ENCODE measurements at places on chromosomes 12 and 14.

GRCh38 chr12:28089338-28089737 lies 100.9 kb upstream of the CCDC91 start:
- peak; percentile 48 for DNase-seq

DNA sequence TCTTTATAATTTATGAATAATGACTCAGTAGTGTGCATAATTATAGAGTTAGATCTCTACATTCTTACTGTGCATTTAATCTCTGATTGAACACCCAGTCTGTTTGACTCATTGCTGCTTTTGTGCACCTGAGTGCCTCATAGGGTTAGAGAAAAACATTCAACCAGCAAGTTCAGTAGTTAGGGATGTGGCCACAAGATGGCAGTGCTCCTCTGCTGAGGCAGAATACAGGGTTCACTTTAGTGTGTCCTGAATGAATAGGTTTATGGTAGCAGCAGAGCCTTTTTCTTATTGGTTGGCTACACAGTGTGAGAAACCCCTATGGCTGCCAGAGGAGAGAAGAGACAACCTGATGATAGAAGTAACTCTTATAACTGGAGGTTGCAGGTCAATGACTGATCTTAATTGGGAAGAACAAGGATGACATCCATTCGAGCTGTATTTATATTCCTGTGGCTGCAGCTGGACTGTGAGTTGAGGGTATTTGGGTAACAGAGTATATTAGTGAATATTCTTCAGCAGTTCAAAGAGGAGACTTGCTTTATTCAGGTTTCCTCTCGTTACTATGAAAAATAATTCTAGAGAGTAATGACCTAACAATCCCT lies 194.9 kb upstream of the OR4E1 start:
- DNase-seq: peak; percentile 12

DNA sequence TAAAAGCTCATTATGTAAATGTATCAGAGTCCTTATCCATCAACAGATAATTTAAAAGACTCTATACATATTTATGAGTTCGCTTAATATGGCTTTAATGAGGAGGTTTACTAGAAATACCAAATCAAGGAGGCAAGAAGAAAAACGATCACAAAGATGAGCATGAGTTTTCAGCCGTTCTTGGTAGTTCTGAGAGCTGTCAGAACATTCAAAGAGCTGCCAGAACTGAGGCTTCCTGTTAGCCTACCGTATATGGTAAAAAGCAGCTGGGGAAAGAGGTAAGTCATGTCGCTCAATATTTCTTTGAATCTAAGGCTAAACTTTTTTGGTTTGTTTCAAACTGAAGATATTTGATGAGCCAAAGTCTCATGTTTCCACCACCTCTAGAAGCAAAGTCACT lies 115.3 kb upstream of the PLXNC1 start:
- DNase-seq: no peak

- no peak for DNase-seq
Observed at GRCh38 chr14:32940711-32941667, 2.3 kb downstream of the NPAS3 start.

GRCh38 chr14:64692986-64693809 lies 11.0 kb upstream of the PLEKHG3 start:
- no peak for DNase-seq

DNA sequence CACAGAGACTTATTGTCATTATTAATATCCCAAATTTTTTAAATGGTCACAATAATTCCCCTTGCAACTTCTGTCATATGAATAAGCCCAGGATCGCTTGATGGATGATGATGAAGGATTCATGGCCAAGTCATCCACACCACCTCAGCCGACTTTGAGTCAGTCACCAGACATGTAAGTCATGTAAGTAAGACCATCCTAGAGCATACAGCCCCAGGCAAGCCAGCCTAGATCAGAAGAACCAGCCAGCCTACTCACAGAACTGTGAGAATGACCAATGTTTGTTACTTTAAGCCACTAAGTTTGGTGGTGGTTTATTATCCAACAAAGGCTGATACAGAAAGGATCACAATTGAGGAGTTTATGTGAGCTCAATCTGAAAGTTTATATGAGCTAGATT lies 341.8 kb downstream of the NRXN3 start:
- no peak for DNase-seq

Data from M059J (cell line).